ENCODE measurements at places on chromosomes 4 and X. TPM values are rescaled to one million over a fixed set of nuclear protein-coding genes. Genes with fewer than 3 reads are reported as not detected.

The MAP7D2 gene
- 0.13 TPM for total RNA-seq

The TMPRSS11E gene
- total RNA-seq, result not detected

The MXRA5 gene
- total RNA-seq, result 135 TPM

The LIMCH1 gene
- total RNA-seq, result 28.2 TPM

The AWAT2 gene
- total RNA-seq, result not detected

The HAUS7 gene
- total RNA-seq, result 11.0 TPM

The FGF16 gene
- not detected for total RNA-seq

The FAM149A gene
- total RNA-seq, result 13.6 TPM

The NWD2 gene
- total RNA-seq, result not detected

The ETFDH gene
- 44.6 TPM for total RNA-seq

The SRD5A3 gene
- total RNA-seq, result 15.7 TPM

The GLOD5 gene
- not detected for total RNA-seq

The DGAT2L6 gene
- not detected for total RNA-seq

The CRLF2 gene
- 0.11 TPM for total RNA-seq

The PASD1 gene
- not detected for total RNA-seq

The RHOXF2B gene
- total RNA-seq, result not detected

The LINC00632 gene
- 15.2 TPM for total RNA-seq

The GPR82 gene
- not detected for total RNA-seq

The NUDT9 gene
- total RNA-seq, result 20.5 TPM

The UNC5C gene
- total RNA-seq, result 2.5 TPM

The GLRA3 gene
- not detected for total RNA-seq

The DAPP1 gene
- not detected for total RNA-seq

The RAB9B gene
- total RNA-seq, result 2.1 TPM

The ADH7 gene
- not detected for total RNA-seq

The FREM3 gene
- not detected for total RNA-seq

The METTL14 gene
- 29.4 TPM for total RNA-seq

The MTNR1A gene
- total RNA-seq, result 0.32 TPM

The MAGEE2 gene
- not detected for total RNA-seq

The GPC3 gene
- total RNA-seq, result not detected

The MAGEB10 gene
- not detected for total RNA-seq

The FHIP1A gene
- 1.3 TPM for total RNA-seq

The C4orf51 gene
- total RNA-seq, result not detected

The ADGRL3 gene
- not detected for total RNA-seq

The PLAC8 gene
- total RNA-seq, result 1.7 TPM

The RHOXF1 gene
- not detected for total RNA-seq

The IL13RA1 gene
- total RNA-seq, result 128 TPM

The NEXMIF gene
- 0.32 TPM for total RNA-seq

The TNIP2 gene
- 31.6 TPM for total RNA-seq

Data from articular chondrocyte of knee joint (primary cell).